Upper lobe of left lung (tissue), 6 donors: ENCODE measurements at places on chromosomes 2 and 18.

GRCh38 chr2:208983486-208983885 is 440.4 kb upstream of the MAP2 start:
- DNase-seq: no peak

- no peak for DNase-seq
Measured at GRCh38 chr2:143420313-143420712, 291.1 kb downstream of the ARHGAP15 start.

- peak; percentile 37 for DNase-seq
Measured at GRCh38 chr2:238963161-238963970, 115.5 kb downstream of the TWIST2 start.

DNA sequence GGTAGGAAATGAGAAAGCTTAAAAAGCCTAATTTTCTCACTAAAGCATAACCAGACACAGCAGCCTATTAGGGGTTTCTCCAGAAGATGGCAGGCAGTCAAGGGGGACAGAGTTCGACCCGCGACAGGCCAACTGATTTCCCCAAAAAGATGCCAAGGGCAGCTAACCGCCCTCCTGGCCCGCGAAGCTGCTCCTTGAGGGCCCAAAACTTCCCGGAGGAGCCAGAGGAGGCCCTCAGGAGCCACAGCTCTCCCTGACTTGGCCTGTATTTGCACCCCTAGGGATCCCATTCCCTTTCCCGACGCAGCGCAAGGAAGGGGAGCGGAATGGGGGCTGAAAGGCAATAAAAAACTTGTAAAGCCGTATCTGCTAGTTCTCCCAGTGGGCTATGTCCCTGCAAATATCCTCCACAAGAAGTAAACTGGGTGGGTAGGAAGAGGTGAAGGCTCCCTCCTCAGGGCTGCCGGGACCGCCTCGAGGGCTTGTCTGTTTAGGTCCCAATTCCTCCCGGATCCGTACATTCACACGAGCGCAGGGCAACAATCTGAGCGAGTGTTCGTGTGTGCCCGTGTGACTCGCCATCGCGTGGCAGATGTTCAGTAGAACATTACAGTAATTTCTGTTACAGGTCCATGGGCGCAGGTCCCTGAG is 756 bp upstream of the NAGK start:
- peak; percentile 32 for DNase-seq

- no peak for DNase-seq
Measured at GRCh38 chr18:46718501-46719341, 38.1 kb downstream of the ST8SIA5 start.

- peak; percentile 15 for DNase-seq
Measured at GRCh38 chr2:29223257-29223656, 108.0 kb downstream of the CLIP4 start.

DNA sequence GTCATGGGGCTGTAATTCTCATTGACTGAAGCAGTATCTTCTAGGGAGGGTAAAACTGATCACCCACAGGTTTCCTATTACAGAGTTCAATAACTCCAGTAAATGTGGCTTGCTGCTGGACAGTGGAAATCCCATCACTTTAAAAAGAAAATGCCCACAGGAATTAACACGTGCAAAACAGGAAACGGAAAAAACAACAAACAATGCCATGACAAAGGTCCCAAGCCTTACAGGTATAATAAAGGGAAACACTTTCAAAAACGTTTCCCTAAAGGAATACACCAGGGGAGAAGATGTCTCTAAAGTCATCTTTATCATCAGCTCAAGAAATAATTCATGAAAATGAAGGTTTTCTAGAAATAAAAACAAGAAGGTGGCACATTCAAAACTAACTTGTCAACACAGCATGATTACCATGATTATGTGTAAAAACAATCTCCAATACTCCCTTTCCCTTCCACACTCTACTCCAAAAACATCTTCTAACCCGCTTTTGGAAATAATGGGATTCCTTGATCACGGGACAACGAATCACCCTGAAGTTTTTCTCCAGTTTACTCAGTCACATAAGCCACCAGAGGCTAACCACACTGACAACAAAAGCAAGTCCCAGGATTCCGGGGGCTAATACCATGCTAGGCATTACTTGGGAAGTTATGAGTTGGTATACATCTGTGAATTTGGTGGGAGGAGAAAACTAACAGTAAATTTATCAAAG is 167.9 kb downstream of the TCF4 start:
- DNase-seq: no peak

DNA sequence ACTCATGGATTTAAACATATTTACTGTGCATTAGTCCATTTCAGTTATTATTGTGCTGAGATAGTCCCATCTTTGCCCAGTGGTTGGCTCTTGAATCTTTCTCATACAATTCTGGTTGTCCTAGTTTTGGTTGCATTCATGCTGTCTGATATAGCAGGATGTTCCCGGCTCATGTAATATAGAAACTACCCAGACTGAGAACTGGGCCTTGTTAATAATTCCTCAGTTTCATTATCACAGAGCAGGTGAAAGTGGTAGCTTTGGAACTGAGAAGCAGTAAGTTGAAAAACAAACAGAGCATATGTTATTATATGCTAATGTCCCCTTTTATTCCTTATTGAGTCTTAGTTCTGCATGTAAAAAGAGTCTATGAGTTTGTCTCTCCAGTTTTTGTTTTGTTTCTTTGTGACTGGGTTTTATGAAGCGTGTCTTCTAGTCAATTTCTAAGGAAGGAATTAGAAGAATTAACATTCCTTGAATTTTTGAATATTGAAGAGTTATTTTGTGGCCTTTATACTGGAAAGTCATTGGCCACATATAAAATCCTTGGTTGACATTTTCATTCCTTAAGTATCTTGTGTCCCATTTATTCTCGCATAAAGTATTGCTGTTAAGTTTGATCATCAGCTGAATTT is 43.3 kb downstream of the EIF5B start:
- DNase-seq: no peak

DNA sequence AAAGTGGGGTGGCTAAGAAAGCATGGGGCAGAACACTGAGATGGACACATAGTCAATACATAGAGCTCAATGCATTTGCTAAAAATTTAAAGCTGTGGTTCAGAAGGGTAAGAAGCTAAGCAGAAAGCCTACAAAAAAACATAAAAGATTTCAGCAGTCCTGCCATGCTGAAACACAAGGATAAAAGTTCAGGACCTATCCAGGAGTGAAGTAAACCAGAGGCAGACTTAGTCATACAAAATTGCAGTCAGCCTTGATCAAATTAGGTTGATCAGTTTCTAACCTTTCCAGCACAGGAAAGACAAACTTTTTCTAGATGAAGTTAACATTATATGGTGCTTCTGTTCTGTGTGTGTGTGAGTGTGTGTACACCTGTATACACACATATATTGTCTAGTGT is 120.8 kb upstream of the RBMS1 start:
- no peak for DNase-seq

- DNase-seq: peak; percentile 66
Measured at GRCh38 chr18:62957885-62958472, 242.6 kb downstream of the PHLPP1 start.

GRCh38 chr2:1916881-1917280 is 172.6 kb upstream of the PXDN start:
- no peak for DNase-seq

- no peak for DNase-seq
Measured at GRCh38 chr18:75221897-75222296, 11.3 kb downstream of the TSHZ1 start.

- DNase-seq: no peak
Measured at GRCh38 chr18:23883277-23883790, 131.2 kb upstream of the TTC39C start.

DNA sequence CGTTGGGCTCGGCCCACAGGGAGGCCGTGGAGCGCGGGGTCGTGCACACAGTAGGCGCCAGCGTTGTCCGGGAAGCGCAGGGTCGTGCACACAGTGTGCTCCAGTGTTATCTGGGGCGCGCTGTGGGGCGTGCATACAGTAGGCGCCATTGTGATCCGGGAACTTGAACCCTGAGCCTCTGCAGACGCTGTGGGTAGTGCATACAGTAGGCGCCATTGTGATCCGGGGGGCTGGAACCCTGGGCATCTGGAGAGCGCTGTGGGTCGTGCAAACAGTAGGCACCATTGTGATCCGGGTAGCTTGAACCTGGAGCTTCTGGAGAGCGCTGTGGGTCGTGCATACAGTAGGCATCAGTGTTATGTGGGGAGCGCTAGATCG is 793 bp downstream of the ZNF236 start:
- DNase-seq: no peak

DNA sequence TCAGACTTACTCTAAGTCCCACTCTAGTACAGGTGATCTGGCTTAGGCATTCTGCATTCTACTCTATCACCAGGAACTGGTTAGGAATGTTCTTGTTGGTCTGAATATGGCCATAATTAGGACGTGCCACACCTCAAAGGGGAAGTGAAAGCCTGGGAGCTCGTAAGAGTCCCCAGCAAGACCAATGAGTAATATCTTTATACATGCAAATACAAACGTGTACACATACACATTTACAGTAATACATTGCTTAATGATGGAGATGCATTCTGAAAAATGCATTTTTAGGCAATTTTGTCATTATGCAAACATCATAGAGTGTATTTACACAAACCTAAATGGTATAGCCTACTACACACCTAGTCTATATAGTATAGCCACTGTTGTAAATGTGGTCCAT is 19.5 kb upstream of the ERCC3 start:
- no peak for DNase-seq

DNA sequence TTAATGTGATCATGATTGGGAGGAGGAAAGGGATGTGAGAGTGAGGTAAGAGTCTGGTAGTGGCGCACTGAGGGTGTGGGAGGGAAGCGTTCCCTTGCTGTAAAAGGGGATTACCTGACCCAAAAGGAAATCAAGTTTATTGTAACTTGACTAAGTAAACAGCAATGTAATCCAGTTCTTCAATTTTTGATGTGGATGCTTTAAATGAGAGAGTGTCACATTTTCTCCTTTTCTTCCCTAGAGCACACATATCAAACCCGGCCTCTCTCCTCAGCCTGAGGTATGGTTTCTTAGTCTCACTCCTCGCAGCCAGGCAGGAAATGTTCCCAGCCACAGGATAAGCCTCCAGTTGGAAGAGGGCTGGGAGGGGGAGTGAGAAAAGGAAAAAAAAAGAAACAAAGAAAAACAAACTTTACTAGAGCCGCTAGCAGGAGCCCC is 688 bp upstream of the ARHGAP28 start:
- no peak for DNase-seq

DNA sequence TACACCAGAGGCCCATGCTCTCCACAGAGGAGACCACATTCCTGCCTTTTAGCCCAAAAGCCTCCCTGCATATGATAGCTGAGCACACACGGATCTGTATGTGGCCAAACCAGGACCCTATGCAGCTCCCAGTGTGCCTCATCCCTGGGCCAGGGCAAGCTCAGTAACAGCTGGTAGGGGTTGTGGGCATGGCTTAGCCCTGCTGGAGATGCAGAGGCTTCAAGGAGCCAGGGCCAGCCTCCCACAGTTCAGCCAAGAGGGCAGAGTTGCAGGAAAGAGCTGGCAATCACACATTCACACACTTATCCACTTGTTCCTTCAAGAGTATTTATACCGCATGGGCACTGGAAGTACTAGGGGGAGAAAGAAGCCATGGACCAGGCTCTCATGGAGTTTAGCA is 1.6 kb upstream of the LIMS2 start:
- DNase-seq: no peak

- no peak for DNase-seq
Measured at GRCh38 chr2:222298001-222298310, 842 bp downstream of the PAX3 start.

DNA sequence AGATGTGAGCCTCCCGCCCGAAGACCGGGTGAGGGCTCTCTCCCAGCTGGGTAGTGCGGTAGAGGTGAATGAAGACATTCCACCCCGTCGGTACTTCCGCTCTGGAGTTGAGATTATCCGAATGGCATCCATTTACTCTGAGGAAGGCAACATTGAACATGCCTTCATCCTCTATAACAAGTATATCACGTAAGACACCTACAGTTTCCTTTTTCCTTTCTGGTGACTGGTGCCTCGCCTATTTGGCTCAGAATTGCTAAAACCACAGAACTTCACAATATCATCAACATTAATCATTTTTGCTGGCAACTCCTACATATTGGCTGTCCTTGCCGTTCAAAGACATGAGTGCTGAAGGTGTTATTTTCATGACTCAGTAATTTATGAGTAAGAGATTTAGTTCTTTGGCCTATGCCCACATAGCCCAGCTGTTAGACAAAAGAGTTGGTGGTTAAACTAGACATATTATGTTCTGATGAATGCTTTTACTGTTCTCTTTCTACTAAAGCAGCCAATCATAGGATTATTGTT is 2.2 kb downstream of the STAMBP start:
- no peak for DNase-seq

DNA sequence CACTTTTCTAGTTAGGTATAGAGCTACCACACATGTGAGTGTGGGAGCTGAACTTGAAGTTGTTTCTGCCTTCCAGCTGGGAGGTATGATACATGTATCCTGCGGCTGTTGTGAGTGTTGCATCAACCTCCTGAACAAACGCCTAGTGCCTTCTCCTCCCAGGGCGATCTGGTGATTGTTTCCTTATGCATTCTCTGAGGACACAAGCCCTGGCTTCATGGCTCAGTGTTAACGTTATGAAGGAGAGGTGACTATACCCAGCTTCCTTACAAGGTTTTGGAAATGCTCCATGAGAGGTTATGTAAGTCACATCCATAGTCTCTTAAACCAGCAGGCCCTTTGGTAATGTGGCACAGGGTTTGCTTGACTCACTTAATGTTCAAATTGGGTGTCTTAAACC is 64.9 kb downstream of the SPRED2 start:
- DNase-seq: no peak

DNA sequence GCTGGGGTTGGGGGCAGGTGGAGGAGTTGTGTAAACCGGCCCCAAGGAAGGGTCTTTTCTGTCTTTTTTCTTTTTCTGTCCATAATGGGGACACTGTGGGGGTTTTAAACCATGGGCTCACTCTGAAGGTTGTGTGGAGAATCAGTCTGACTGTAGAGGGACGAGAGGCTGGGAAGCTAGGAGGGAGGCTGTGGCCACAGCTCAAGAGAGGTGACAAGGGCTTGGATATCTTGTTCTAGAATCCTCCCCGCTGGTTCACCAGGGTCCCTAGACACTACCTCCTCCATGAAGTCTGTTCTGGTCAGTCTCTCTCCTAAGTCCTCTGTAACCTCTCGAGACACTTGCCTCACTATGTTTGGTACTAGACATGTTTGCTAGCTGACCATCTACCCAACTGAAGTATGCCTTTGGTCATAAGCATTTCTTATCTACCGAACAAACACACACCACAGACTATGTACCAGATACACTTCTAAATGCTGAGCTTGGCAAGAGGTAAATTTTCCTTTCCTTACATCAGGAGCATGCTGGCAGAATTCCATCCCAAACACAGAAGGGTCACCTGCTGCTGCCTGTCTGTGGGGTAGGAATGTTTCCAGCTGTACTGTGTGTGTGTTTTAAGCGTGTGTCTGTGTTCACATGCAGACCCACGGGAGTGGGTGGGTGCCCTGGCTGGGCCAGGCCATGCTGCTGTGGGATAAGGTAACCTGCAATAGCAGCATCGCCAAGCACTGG is 69.6 kb upstream of the MGAT4A start:
- peak; percentile 57 for DNase-seq

GRCh38 chr2:25829377-25829704 is 48.9 kb downstream of the ASXL2 start:
- DNase-seq: no peak
